NCI-H1436 treated with DMSO at 0.1 percent for 48 hours (cell line): ENCODE measurements at places on chromosomes 2 and 18.

- DNase-seq: no peak
Observed at GRCh38 chr2:29587402-29588190, 333.8 kb downstream of the ALK start.

GRCh38 chr2:132991471-132992045 is 321.6 kb upstream of the LYPD1 start:
- peak; percentile 10 for DNase-seq

- no peak for DNase-seq
Observed at GRCh38 chr2:191831410-191831994, 15.4 kb downstream of the CAVIN2 start.

DNA sequence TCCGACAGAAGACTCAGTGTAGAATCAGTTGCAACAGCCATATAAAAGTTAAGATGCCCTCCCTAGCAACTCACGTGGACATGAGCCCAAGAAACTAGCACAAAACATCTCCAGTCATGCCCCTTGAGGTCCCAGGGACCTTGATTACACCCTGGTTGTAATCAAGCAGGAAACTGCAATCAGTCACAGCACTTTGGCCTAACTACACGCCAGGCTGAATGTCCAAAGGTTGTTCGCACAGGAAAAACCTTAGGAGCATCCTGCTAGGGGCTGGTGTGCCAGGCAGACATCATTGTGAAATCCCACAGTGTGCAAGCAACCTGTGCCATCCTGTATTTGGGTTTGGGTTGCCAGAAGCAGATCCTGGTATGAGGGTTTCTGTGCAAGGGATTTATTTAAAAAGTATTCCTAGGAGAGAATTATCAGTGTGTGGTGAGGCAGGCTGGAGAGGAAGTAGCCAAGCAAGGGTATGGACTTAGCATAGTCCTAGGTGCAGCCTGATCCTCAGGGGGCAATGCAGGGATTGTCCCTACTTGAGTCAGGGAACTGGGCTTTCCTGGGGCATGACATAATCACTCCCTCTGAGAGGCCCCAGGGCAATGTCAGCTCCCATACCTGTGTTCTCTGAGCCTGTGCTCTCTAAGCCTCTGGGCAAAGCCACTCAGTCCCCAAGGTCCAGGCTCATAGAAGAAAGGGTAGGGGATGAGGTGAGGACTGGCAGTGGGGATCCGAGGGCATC is 17.8 kb upstream of the SULT1C2 start:
- no peak for DNase-seq

GRCh38 chr18:75369026-75369721 is 58.3 kb downstream of the SMIM21 start:
- DNase-seq: no peak

DNA sequence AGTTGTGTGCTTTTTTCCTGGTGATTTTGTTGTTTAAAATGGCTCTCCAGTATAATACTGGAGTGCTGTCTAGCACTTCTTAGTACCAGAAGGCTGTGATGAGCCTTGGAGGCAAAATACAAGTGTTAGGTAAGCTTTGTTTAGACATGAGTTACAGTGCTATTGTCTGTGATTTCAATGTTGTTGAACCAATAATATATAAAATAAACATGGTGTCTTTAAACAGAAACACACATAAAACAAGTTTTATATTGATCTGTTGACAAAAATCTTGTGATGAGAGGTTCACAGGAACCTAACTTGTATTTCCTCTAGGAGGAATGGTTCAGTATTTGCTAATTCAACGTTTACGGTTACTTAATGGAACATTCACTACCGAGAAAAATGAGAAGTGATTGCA is 5.0 kb upstream of the FAM171B start:
- DNase-seq: no peak

GRCh38 chr2:174383796-174384195 is 11.7 kb upstream of the SCRN3 start:
- DNase-seq: no peak

DNA sequence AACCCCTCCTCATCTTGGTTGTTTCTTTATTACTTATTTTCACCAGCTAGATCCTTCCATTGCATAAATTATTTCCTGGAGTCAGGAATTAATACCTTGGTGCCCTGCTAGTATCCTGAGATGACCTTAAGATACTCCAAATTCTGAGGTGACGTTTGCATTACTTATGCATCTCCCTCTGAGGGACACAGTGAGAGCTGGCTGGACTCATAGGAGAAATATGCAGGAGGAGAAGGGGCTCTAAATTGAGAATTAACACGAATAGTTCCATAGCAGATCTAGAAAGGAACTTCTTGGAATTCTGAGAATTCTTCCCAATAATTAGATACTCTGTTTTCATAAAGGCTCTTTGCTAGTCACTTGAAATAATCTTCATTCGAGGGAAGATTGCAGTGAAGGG is 310.6 kb upstream of the ZEB2 start:
- DNase-seq: no peak

DNA sequence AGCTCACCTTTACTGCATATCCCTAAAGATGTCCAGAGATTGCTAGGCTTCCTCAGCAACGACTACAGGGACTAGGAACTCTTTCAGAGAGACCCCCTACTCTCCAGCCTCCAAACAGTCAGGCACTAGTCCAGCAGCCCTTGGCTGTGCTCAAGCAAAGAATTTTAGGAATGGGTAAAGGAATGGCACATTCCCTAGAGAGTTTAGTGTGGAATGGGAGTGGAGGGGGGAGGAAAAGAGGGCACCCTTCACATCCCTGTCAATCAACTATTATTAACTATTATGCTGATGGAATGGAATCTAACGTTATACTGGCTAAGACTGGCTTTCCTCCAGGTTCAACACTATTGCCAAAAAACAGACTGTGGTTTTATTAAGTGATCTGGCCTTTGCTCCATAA is 64.8 kb downstream of the IKZF2 start:
- no peak for DNase-seq

- no peak for DNase-seq
Observed at GRCh38 chr18:21345840-21346239, 103.8 kb downstream of the GREB1L start.

DNA sequence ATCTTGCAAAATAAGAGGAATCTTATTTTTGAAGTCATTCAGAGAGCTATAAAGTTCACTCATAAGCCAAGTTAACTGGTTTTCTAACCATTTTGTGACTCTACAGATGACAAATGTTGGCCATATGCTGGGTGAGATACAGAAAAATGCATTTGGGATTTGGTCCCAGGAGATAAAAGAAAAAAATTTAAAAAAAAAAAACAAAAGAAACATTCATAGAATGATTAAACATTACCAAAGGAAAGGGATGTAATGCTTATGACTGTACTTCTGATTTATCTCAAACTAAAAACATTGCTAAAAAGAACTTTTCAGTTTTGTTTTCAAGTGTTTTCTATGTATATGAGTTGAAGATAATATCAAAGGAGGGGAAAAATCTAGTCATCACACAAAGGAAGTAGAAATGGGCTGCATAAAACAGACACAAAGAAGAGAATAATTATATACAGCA is 43.1 kb downstream of the PELI1 start:
- no peak for DNase-seq

GRCh38 chr18:48046843-48047242 is 116.4 kb upstream of the SMAD2 start:
- no peak for DNase-seq

DNA sequence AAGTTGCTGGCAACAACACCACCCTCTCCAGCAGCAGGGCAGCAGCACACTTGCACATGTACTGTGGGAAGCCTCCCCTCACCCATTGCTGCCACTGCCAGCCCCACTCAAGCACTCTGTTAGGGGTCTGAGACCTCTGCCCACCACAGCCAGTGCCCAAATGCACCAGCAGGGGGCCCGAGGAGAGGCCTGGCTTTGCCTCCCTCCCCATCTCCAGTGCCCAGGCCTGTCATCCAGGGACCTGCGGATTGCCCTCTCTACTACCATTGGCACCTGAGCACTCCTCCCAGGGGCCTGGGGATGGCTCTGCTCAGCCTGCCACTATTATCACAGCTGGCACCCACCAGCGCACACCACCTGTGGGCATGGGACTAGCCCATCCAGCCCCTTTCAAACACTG is 175.7 kb downstream of the PMAIP1 start:
- DNase-seq: no peak

- DNase-seq: no peak
Observed at GRCh38 chr2:113832795-113833290, 57.0 kb upstream of the ACTR3 start.

DNA sequence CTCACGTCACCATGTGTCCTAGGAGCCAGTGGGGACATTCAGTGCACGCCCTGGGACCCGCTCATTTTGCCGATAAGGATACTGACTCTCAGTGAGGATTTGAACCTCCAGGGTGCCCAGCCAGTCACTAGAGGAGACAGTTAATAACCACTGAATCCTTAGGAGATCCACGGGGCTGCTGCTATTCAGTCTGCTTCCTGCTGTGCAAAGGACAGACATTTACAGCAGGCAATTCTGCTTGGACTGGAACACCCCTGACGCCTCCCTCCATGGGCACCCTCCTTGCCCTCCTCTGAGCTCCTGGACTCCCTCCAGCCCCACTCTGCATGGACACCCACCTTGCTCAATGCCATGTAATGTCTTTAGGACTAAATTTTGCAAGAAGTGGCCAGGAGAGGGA is 265.5 kb downstream of the EIPR1 start:
- DNase-seq: no peak

DNA sequence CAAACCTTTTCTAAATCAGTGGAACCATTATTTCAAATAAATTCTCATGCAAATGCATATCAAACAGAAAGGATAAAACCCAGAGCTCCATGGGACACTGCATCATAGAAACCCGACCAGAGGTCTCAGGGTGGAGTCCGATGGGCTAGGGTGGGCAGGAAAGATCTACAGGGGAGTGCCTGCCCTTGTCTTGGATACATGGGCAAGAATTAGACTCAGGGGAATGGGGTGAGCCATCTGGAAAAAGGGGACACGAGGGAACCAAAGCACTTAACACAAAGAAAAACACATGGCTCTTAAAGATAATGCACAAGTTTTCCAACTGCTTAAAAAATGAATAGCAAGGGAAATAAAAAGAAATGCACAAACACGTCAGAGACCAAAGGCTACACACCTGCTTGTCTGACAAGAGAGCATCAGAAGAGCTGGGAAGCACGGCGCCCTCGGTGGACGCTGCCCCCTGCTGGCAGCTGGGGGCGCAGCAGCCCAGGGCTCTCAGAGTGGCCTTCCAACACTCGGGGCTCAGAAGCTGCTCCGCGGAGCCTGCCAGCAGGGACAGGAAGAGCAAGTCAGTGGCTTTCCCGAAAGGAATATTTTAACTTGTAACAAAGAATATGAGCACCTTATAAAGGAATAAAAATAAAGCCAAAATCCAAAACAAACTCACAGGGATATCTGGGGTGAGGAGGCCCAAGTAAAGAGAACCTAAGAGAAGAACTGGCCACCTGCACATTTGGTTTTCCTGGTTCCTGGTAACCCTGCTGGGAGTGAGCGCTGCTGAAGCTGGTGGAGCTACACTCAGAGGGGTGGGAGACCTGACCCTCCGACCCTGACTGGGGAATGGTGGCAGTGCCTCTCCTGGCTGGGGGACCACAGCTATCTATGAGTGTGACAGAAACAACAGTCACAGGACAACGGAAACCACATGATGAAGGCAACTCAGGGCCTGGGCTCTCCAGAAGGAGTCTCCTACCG is 54.5 kb downstream of the SIGLEC15 start:
- DNase-seq: peak; percentile 2

GRCh38 chr2:8137801-8138200 is 544.1 kb upstream of the ID2 start:
- no peak for DNase-seq

- no peak for DNase-seq
Observed at GRCh38 chr2:218081063-218081462, 12.0 kb downstream of the RUFY4 start.

DNA sequence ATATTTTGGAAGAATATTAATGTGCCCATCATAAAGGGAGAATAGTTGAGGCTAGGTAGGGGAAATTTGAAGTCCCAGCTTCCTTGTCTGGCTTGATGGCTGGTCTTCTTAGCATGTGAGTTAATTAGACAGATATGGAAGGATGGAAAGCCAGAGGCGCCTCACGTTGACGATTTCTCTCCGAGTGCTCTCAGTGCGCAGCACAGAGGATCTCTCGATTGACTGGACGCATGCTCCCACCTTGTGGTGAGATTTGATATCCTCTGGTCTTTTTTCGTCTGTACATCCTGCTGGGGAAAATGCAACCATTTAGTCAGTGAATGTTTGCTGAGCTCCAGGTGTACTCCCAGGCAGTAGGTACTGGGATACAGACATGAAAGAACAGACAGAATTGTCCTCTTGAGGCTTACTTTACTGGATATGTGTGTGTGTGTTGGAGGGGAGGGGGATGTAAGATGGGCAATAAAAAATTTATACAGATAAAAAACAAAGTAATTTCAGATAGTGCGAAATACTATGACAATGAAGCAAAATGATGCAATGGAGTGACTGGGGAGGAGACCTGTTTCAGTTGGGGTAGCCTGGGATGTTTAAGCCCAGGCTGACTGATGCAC is 66.9 kb upstream of the ZNG1B start:
- no peak for DNase-seq

DNA sequence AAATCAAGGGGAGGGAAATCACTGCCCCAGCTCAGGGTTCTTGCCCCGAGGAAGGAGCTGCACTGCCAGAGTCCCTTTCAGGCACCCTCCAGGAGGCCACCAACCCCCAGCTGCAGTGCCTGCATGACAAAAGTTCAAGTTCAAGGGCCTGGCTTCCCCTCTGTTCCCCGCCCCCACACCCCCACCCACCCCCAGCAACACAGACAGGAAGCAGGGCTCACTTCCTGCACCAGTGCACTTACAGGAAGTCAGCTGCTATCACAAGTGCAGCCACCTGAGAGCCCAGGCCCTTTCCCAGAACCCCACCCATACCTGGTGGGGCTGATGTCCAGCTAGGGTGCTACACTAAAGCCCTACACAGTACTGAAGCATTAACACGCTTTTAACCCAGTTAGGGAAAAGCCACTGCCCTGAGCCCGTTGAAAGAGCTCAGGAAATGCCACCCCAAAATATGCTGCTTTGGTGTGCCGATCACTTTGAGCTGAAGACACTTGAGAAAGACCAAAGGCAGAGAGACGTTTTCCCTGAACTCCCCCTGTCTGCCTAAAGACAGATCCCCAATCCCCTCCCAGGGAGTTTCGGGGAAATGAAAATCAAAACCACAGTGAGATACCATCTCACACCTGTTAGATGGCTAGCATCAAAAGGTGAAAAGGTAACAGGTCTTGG is 109.9 kb upstream of the CAB39 start:
- DNase-seq: no peak

DNA sequence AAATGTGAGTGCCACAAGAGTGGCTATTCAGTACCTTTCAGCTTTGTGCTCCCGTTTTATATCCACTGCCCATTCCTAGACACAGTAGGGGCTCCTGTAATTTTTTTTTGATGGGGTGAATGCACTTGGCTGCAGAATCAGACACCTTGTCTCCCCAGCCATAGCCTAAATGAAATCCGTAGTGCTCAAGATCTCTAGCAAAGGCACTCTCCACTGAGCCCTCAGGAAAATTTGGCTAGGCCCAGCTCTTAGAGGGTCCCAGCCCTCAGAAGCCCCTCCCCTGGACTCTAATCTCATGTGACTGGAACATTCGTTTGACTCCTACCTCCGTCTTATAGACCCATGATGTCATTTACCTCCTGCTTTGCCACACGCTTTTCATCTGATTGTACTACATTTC is 323.9 kb downstream of the SMAD2 start:
- no peak for DNase-seq

GRCh38 chr2:215667585-215668377 is 231.9 kb upstream of the FN1 start:
- no peak for DNase-seq
